Activated naive CD4-positive, alpha-beta T cell (primary cell): ENCODE measurements at places on chromosomes 2 and 18.

- DNase-seq = no peak
These were observed 675.6 kb upstream of the VRK2 start for GRCh38 chr2:57370882-57371585.

GRCh38 chr2:38116762-38117161 lies 40.8 kb upstream of the CYP1B1 start:
- DNase-seq = no peak

GRCh38 chr2:58890865-58891525 lies 649.9 kb upstream of the FANCL start:
- DNase-seq = no peak

- no peak for DNase-seq
These were observed 95.2 kb upstream of the SCG2 start for GRCh38 chr2:223697316-223697891.

- DNase-seq = no peak
These were observed 911.6 kb downstream of the TDRD15 start for GRCh38 chr2:22035361-22035830.

GRCh38 chr2:23486684-23487075 lies 101.7 kb downstream of the KLHL29 start:
- DNase-seq = no peak

- DNase-seq = no peak
These were observed 678.8 kb downstream of the KCNJ3 start for GRCh38 chr2:155377266-155377680.

- DNase-seq = no peak
These were observed 183.1 kb upstream of the ALPP start for GRCh38 chr2:232195487-232195886.

GRCh38 chr18:37554399-37554787 lies 11.2 kb downstream of the CELF4 start:
- DNase-seq = no peak

- no peak for DNase-seq
These were observed 82.0 kb downstream of the NRP2 start for GRCh38 chr2:205764270-205764746.

GRCh38 chr2:105315314-105315713 lies 14.2 kb downstream of the TGFBRAP1 start:
- DNase-seq = no peak

DNA sequence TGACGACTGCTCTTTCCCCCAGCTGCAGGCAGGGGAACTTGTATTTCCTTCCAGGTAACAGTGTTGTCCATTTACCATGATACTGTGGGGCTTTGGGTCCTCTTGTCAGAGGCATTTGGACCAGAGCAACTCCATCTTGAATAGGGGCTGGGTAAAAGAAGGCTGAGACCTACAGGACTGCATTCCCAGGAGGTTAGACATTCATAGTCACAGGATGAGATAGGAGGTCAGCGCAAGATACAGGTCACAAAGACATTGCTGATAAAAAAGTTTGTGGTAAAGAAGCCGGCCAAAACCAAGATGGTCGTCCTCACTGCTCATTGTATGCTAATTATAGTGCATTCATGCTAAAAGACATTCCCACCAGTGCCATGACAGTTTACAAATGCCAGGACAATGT lies 249.5 kb downstream of the SLC4A3 start:
- DNase-seq = no peak

DNA sequence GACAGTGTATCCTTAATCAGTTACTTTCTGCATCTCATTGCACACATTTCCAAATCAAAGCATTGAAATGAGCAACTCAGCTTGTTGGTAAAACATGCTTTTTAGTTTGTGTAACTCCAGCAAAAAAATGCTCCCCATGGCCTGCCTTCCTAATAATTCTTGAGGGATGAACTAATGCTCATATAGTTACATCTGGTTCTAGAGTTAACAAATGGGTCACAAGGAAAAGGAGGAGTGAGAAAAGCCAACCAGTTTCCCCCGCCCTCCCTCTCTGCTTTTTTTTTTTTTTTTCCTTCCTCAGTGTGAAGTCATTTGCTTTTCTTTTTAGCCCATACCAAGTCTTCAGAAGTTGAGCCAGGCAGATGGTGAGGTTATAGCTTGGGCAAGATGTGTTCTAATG lies 231.7 kb downstream of the MTX2 start:
- no peak for DNase-seq

DNA sequence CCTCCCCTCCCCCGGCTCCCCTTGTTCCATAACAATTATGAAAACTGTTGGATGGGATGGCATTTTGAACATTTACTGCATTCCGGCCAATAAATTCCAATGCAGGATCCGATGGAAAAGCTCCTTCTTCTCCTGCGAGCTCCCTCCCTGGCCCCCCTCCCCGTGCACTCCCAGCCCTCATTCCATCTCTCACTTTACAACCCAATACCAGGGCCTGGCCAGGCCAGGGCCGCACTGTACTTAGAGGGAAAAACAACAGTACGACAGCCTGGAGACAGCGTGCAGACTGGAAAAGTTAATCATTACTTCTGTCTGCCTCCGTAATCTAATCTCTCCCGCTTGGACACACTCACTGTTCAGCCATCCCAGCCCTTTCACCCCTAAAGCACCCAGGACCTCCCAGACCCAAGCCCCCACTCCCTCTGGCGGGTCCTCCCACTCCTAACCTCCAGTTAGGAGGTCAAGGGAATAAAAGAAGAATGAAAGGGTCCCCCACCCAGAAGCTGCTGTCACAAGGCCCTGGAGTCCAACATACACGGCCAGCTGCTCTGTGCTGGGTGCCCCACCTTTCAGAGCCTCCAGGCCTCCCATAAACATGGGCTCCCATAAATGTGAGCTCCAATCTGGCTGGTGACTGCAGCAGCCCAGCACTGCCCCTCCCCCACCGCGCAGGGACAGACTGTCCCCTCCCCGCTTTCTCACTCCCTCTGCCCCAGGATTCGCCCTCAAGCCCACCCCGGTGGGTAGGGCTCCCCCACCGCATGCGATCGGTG lies 20.6 kb downstream of the SMAD7 start:
- no peak for DNase-seq

DNA sequence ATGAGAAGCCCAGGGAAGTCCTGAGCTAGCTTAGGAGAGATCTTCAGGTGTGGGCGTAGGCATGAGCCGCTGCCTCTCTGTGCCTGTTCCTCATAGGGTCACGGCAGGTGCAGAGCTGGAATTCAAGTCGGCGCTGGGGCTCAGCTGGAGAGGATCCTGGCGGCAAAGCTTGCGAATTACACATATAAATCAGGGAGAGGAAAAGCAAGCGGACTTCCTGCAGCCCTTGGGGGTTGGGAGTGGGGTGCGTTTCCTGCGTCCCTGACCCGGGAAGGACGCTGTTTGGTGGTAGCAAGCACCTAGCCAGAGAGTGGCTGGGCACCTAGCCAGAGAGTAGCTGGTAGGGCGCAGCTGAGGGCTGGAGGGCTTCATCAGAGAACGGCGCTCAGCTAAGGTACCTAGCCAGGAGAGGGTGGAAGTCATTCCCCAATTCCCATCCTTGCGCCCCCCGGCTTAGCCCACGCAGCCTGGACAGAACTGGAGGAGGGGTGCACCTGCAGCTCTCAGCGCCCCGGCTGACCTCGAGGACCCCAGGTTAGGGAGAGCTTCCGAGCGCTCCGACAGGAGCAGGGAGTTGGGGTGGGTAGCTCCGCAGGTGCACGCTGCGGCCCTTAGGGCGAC lies 459 bp upstream of the EFR3B start:
- no peak for DNase-seq

GRCh38 chr2:159065313-159065712 lies 96.9 kb downstream of the TANC1 start:
- no peak for DNase-seq

GRCh38 chr18:72013427-72013850 lies 530.7 kb downstream of the CBLN2 start:
- DNase-seq = no peak

GRCh38 chr2:60475123-60475830 lies 78.2 kb downstream of the BCL11A start:
- DNase-seq = no peak

GRCh38 chr2:57177176-57177575 lies 869.4 kb upstream of the VRK2 start:
- DNase-seq = no peak

- DNase-seq = no peak
These were observed 43.7 kb upstream of the DARS1 start for GRCh38 chr2:136029149-136029548.

GRCh38 chr2:5242751-5243150 lies 449.4 kb upstream of the SOX11 start:
- DNase-seq = no peak

DNA sequence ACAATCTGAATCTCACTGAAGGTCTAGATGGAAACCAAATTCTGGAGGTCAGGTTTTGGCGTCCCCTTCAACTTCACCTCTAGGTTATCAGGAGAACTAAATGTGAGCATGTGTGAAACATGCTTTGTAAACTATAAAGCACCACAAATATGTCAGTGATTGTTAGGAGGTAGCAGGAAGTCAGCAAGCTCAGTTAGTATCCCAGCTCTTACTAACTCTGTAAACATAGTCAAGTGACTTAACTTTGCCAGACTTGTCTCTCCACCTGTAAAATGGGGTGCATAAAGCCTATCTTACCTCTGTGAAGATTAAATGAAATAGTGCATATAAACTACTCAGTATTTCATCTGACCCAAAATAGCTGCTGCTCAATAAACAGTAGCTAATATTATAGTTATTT lies 121.5 kb downstream of the INSIG2 start:
- DNase-seq = no peak

GRCh38 chr2:158495175-158495574 lies 38.4 kb downstream of the PKP4 start:
- DNase-seq = no peak

GRCh38 chr18:8121942-8122480 lies 487.2 kb upstream of the RAB12 start:
- DNase-seq = no peak

DNA sequence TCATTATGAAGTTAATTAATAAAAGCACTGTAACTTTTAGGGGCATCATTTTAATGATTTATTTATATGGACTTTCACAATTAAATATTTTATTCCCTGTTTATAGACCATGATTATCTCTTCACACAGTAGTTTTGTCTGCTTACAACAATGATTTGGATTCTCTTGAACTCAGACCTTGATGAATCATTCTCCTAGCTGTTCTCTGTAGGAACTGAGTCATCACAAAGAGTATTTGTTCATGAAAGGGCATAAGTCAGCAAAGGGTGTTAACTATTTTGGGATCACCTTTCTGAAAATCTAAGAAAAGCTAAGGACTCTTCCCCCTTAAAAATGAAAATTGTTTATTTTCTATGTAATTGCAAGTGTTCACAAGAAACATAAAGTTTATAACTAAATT lies 461.1 kb upstream of the UBE2E3 start:
- DNase-seq = no peak

DNA sequence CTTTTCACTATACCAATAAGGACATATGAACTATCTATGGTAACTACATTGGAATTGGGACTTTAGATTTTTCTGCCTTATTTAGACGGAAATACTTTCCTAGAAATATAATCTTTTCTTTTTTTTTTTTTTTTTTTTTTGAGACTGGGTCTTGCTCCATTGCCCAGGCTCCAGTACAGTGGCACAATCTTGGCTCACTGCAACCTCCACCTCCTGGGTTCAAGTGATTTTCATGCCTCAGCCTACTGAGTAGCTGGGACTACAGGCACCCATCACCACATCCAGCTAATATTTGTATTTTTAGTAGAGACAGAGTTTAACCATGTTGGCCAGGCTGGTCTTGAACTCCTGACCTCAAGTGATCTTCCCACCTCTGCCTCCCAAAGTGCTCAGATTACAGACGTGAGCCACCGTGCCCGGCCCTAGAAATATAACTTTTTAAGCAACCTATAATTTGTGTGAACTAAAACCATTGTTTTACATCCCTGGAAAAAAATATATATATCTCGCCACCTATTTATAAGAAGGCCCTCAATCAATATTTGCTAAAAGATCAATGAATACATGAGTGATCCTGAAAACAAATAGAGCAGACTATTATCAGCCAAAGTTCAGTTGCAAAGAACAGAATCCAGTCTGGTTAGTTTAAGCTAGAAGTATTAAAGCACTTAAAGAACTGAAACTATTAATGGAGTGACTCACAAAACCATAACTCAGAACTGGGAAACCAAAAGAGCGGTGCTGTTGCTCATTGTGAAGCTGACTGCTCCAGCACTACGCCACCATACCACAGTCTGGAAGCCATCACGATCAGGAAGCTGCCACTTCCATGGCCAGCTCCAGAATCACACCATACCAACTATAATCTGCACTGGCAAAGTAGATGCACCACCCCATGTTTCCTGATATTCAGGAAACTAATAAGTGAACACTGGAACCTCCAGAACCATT lies 8.4 kb upstream of the HNRNPLL start:
- no peak for DNase-seq

- no peak for DNase-seq
These were observed 62.1 kb downstream of the NABP1 start for GRCh38 chr2:191740016-191740419.

DNA sequence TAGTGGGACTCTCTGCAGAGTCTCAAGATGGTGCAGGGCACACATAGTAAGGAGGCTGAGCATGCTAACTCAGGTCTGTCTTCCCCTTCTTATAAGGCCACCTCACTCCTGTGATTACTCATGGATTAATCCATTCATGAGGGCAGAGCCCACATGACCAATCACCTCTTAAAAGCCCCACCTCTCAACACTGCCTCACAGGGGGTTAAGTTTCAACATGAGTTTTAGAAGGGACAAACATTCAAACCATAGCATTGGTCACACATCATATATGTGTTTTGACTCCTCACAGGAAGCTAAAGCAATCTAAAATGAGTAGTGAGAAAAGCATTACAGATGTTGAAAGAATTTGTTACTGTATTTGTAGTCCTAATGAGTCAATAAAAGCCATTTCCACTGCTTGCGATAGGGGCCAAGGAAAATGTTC lies 57.5 kb downstream of the DTNA start:
- no peak for DNase-seq
